Esophagus mucosa (tissue), 1 donor: ENCODE measurements at places on chromosomes 11 and 22. TPM values are rescaled to one million over a fixed set of nuclear protein-coding genes. Genes with fewer than 3 reads are reported as not detected.

DNA sequence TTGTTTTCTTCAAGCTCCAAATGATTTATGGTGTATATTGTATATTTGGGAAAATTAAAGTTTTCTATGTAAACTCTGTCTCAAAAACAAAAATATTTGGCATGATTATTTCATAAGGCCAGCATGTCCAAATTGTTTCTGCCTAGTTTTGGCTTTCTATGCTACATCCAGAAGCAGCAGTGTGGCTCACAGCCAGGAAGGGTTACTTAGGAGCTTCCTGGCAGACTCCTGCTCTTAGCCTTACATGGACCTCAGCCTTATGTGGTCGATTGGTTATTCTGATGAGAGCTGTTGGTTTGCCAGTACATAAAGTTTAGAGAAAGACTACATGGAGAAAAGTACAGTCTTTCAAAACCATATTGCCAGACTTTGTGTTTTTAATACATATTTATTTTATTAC lies 297.7 kb upstream of the FAT3 start:
- no peak for ATAC-seq

DNA sequence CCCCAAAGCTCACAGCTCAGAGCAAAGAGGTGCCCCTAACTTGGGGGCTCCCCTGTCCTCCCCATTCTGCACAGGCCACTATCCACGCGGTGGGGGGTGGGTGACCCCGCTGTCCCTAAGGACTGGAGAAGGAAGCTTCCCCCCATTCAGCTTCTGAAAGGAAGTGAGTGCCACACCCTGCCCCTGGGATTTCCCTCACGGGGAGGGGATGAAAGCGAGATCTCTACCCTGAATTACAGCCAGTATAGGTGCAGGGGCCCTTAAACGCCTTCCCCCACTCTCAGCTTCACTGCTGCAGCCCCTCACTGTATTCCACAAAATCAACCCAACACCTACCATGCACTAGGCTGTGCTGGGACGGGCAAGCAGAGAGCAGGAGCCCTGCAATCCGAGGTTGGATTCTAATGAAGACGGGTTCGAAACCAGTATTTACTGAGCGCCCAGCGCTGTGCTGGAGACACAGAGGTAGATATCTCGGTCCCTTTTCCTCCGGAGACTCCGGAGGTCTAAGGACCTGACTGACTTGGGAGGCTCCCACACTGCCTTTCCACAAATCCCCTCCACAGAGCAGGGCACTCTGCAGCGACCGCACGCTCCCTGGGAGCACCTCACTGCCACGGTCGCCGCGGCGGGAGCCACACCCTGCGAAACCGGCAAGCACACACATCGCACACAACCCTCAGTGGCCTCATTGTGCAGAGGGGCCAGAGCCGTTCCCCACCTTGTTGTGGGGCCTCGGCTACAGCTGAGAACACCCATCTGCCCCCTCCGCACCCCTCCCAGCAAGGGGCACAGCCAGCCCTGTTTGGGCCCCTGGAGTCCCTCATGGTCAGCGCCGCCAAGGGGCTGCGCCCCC lies 1.8 kb downstream of the AHNAK start:
- ATAC-seq, result no peak

Gene UQCC3
- total RNA-seq, result 8.8 TPM

Gene RAB39A
- total RNA-seq, result not detected

- ATAC-seq, result no peak
These were observed 22.6 kb upstream of the RCN1 start for GRCh38 chr11:32068134-32068870.

Gene MUC15
- 17.5 TPM for total RNA-seq

Gene CCDC157
- total RNA-seq, result 1.2 TPM

GRCh38 chr11:121105481-121106195 lies 4.6 kb downstream of the TECTA start:
- no peak for ATAC-seq

Gene RASGRP2
- total RNA-seq, result 1.1 TPM

Gene PDHX
- total RNA-seq, result 19.1 TPM

GRCh38 chr22:17921871-17922821 lies 102.2 kb downstream of the MICAL3 start:
- ATAC-seq, result peak; percentile 23

DNA sequence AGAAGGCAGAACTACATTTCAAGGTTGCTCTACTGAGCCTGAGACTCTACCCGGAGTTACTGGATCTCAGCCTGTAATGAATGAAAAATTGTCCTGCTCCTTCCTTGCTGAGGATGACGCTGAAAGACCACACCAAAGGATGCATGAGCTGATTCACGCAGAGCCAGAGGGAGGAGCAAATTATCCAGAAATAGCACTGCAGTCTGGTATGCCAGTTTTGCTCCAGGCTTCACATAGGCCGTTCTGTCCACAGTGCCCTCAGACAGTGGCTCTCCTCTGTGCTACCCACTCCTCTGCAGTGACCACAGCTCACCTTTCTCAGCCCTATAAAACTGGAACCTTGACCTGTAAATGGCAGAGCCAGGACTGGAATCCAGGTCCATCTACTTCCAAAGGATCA lies 79.3 kb upstream of the GALNT18 start:
- peak; percentile 23 for ATAC-seq
